ENCODE measurements at places on chromosomes 3 and 15.

GRCh38 chr15:61721418-61721817 lies 338.8 kb downstream of the VPS13C start:
- DNase-seq = no peak

DNA sequence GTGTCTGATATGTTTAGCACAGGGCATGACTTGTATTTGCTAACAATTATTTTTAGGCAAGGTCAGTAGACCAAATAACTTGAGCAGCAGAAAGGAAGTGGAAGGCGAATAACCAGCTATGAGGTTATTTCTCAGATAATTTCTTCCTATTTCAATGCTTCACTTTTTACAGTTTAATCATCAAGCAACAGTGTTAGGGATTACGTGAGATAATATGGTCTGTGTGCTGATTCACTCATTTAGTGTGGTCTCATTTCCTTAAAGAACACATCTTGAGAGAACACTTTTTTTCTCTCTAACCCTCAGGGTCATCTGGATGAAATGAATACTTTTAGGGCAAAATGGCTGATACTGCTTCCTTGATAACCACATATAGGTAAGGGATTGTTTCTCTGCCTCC lies 126.0 kb upstream of the CCNL1 start:
- DNase-seq = no peak

GRCh38 chr3:46280105-46280797 lies 38.0 kb downstream of the CCR3 start:
- DNase-seq = no peak

DNA sequence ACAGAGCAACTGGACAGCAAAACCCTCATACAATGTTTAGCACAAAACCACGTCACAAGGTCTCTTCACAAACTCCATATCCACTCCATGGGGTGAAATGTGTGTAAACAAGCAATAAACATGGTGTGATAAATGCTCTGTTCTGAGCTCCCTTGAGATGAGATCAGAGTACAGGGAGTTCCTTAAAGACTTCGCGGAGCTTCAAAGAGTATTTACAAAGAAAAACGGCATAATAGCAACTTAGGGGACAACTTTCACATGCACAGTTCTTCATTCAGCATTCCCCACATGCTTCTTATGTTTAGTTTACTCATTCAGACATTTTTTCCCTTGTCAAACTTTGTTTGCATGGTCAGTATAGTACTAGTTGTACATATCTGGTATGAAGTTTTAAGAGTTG lies 52.5 kb upstream of the SUCLG2 start:
- DNase-seq = no peak

- DNase-seq = no peak
These were observed 57.6 kb upstream of the APEH start for GRCh38 chr3:49616491-49616941.

DNA sequence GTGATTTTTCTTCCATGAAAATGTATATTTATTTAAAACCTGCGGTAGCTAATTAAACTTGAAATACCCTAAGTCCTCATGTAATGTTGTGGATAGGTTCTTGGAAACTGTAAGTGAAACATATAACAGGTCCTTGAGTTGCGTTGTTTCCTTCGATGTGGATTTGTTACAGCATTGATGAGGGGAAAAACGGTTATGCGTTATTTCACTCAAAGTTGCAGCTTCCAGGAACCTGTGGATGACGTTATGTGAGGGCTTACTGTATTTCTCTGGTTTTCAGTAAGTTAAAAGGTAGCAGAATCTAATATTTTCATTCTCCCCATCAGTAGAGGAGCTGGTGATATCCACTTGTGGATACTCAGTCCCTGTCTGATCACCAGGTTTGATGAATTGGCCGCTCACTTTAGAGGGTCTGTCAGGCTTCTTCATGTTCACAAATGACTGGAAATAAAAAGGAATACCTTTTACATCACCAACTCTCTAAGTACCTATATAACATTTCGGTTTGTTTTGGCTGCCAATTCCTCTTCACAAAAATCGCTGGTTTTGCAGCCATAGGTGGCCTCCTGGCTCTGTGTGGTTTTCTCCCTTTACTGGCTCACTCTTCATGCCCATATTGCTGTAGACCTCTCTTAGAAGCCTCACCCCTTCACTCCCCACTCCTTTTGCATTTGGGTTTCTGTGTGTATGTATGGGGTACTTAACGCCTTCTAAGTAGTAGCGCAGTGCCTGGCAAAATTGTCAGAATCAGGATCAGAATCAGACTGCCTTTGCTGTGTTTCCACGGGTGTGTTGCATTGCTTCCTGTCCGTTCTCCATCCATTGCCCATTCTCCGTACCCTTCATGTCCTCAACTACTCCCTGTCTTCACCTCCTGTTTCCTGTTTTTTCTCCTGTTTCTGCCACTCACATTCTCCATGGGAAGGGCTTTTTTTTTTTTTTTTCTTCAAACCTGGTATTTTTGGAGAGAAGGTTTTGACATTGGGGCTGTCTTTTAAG lies 112.6 kb downstream of the FNDC3B start:
- DNase-seq = no peak

- no peak for DNase-seq
These were observed 1.3 kb downstream of the SLC6A6 start for GRCh38 chr3:14403619-14404155.

- DNase-seq = peak; percentile 54
These were observed 80.1 kb upstream of the HERC1 start for GRCh38 chr15:63913786-63914315.

DNA sequence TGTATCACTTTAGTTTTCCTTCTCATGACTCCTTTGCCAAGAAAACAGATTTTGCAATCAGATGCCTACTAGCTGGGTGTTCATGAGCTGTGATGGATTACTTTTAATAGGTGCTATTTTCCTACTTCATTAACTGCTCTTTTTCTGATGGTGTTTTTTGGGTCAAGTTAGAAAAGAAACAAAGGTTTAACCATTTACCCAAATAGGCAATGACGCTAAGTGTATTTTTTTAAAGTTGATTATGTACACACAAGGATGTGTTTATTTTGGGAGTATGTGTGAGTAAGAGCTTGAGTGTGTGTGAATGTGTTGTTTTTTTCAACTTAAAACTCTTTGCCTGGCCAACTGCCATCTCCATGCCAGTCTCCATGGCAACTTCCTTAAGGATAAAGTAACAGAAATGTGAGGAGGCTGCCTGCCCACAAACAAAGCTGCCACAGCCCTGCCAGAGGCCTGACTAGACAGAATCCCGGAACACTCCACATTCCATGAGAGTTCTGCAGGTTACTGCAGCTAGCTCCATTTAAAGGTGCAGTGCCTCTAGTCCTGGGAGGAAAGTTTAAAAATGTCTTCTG lies 215.6 kb upstream of the RBMS3 start:
- peak; percentile 91 for DNase-seq

- no peak for DNase-seq
These were observed 52.4 kb downstream of the COPS2 start for GRCh38 chr15:49103002-49103401.

GRCh38 chr3:160667452-160667851 lies 9.5 kb upstream of the ARL14 start:
- peak; percentile 61 for DNase-seq
